Stimulated activated CD8-positive, alpha-beta memory T cell treated with anti-CD3 and anti-CD28 coated beads, Interleukin-15, amount 100 ng/mL, for 48 hours (primary cell): ENCODE measurements at places on chromosomes 7 and 10.

DNA sequence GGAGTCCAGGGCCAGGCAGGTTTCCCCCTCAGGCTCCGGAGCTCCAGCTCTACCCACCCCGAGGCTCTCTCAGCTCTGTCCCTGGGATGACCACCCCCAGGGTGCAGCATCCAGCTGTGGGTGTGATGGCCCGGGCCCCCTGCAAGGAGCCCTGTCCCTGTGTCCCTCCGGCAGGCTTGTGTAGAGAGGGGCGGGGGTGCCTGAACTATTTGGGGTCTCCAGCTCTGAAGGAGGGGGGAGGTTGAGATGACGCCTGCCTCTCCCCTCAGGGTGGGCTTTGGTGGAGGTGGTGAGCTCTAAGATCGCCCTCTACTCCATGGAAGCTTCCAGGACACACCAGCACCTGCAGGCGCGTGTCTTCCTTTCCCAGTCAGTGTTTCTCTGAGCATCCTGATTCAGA is 39.4 kb downstream of the ADRA2A start:
- DNase-seq: no peak

DNA sequence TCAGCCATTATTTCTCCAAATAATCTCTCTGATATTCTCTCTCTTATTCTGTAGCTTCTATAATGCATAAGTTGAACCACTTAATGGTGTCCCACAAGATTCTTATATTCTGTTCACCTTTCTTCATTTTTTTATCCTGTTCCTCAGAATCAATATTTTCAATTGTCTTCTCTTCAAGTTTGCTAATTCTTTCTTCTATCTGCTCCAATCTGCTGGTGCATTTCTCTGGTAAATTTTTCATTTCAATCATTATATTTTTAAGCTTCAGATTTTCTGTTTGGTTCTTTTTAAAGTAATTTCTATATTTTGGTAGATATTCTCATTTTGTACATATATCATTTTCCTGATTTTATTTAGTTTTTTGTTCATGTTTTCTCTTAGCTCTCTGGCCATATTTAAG is 272.6 kb downstream of the ZEB1 start:
- DNase-seq: no peak

- no peak for DNase-seq
Observed at GRCh38 chr10:126880926-126881325, 24.3 kb upstream of the DOCK1 start.

DNA sequence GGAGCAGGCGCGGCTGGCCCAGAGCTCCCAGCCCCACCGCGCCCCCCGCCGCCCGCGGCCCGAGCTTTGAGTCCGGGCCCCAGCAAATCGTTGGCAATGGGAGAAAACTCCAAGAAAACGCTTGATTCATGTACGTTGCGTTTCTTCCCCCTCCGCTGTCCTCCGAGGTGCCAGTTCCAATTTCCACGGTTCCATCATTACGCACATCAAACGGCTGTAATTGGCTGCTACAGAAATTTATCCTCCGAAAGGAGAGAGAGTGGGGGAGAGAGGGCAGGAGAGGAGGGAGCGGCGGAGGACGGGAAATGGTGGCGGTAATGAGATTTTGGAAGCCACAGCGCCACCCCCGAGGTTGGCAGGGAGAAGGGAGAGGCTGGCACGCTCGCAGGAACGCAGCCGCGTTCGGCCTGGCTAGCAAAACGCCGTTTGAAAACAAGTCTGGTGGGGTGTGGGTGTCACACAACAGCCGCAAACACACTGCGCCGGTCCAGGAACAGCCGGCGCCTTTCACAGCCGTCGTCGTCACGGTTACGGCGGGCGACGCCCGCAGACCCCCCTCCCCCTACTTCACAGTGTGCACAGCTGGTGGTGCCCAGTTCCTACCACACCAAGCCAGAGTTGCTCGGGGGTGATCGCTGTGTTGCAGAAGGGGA is 57.5 kb downstream of the UNCX start:
- no peak for DNase-seq

DNA sequence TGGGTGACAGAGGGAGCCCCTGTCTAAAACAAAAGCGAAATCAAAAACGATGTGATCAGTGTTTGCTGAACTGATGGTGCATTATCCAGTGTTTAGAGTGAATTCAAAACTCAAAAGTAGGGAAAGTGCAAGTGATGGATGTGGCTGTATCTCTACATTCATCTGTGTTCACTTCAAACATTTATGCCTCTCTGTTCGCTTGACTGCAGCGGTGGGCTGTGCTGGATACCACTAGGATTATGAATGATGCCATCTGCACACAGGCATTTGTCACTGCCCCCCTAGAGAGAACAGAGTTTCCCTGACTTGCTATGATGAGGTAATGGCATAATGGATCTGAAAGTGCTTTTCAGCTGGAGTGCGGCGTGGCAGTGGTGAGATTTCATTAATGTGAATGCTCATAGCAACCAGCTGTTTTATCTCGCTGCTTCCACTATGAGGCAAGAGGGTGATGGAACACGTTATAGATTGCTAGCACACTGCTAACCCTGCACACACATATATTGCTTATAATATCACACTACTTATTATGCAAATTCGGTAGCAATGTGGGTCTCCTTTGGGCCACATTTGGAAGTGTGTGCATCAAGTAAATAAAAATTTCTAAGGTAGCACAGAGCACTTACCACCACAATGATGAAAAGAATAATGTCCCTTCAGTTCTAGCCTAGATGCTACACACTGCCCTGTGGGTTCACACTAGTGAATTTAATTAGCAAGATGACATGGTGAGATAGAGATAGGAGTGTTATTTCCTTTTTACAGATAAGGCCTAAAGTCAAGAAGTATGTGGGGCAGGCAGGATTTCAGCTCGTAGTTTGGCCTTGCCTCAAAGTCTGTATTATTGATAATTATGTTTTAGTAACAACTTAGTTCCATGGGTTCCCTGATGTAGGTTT is 164.7 kb downstream of the CAMK1D start:
- no peak for DNase-seq

DNA sequence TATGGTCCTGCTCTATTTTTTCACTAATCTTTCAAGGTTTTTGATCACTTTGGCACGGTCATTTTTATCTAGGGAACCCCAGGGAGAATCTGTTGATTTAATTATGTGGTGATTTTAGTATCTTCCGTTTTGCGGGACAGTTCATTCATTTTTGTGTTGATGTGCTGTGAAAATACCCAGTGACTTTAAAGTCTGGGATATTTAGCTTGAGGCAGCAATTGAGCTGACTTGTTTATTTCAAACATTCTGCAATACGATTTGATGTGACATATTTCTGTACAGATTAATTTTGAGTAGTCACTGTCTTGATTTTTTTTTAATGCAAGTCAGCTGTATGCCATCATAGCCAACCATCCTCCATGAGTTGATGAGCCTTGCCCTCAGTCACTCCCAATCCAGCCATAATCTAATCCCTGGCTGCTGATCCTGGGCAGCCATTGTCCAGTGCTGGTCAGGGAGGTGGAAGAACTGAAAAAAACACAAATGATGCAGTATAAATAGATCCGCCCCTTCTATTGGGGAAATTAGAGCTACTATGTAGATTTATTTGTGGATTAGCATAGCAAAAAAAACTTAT is 183.4 kb downstream of the CCSER2 start:
- no peak for DNase-seq

- DNase-seq: no peak
Observed at GRCh38 chr7:156515911-156516790, 124.4 kb upstream of the RNF32 start.

GRCh38 chr10:100923580-100923979 is 10.8 kb downstream of the SLF2 start:
- DNase-seq: no peak

- DNase-seq: no peak
Observed at GRCh38 chr10:100735337-100736143, 9.8 kb upstream of the PAX2 start.

DNA sequence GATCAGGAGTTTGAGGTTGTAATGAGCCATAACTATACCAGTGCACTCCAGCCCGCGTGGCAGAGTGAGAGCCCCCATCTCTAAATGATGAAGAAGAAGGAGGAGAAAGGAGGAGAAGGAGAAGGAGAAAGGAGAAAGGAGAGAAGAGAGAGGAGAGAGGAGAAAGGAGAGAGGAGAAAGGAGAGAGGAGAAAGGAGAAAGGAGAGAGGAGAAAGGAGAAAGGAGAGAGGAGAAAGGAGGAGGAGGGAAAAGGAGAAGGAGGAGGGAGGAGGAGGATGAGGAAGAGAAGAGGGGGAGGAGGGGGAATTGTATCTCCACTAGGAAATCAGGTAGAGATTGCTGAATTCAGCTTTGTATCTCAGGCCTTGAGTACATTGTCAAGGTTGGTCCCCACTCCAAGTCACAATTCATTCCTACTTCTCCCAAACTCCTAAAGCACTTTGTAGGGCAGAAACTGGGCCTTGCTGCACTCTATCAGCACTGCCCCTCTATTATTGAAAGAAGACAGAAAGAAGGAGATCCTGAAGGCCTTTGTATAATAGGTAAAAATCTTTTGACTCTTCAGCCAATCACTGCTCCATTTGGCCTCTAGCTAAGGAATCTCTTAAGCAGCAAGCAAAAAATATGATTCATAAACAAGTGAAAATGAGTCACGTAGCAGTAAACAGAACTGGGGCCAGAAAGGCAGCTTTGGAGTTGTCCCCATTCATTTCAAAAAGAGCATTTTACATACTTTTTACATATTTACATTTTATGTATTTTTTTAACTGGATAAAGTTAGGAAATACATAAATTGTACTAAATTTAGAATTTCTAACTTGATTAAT is 178.0 kb downstream of the IMMP2L start:
- no peak for DNase-seq

DNA sequence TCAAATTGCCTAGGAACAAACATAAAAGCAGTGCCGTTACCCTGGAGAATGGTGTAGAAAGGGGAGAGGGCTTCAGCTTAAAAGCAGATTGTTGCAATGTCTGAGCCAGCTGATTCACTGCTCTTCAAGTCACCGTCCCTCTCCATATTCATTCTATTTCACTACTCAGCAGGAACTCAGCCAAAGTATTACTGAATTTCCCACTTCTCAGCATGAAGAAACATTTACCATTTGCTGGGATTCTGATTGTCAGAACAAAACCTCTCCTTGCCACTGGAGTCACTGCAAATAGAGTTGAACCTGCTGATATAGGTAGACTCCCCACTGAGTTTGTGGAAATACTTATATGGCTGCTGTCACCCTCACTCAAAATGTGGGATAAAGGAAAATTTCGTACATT is 71.7 kb downstream of the PPP1R17 start:
- no peak for DNase-seq

GRCh38 chr10:3124412-3125175 is 48.0 kb downstream of the PITRM1 start:
- no peak for DNase-seq

- no peak for DNase-seq
Observed at GRCh38 chr7:115252461-115252860, 330.6 kb downstream of the MDFIC start.

DNA sequence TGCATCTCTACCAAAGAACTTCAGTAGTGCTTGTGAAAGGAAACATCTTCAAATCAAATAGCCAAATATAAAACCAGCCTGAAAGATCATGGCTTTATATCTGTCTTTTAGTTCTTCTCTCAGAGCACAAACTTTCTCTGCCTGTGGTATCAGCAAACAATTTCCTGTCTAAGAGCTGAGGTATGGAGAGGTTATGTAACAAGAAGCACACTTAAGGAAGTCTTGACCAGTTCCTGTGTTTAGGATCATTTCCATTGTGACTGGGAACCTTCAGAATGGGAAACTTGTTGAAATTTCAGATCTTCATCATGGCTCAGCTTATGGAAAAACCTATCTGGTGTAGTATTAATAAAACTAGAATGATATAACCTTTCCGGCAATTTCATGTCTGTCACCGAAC is 148.8 kb downstream of the MBL2 start:
- DNase-seq: no peak

DNA sequence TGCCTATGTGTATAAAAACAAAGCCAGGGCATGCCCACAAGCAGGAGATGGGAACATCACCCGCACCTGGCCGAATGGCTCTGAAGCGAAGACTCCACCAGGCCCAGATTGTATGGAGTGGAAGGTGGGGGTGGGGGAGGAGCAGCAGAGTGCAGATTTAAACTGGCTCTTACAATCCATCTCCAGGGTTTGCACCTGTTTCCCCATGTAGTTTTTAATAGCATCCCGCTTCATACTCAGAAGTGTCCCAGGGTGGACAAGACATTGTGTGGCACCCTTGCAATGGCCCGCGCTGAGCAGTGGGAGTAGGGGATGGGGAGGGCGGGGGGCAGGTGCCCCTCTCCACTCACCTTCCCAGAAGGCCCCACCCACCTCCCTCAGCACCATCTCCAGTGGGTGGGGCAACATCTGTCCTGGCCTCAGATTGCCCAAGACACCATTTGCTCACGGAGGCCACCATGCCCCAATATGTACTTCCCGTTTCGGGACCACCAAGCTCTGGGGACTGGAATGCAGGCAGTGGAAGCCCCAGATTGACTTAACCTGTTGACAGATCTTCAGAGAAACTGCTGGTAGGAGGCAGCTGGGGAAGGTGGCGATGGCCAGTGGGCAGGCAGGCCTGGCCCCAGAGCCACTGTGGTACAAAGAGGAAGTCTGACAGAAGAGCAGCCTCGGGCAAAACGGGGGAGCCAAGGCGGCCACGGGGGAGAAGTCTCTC is 23.0 kb downstream of the VSIR start:
- DNase-seq: no peak

DNA sequence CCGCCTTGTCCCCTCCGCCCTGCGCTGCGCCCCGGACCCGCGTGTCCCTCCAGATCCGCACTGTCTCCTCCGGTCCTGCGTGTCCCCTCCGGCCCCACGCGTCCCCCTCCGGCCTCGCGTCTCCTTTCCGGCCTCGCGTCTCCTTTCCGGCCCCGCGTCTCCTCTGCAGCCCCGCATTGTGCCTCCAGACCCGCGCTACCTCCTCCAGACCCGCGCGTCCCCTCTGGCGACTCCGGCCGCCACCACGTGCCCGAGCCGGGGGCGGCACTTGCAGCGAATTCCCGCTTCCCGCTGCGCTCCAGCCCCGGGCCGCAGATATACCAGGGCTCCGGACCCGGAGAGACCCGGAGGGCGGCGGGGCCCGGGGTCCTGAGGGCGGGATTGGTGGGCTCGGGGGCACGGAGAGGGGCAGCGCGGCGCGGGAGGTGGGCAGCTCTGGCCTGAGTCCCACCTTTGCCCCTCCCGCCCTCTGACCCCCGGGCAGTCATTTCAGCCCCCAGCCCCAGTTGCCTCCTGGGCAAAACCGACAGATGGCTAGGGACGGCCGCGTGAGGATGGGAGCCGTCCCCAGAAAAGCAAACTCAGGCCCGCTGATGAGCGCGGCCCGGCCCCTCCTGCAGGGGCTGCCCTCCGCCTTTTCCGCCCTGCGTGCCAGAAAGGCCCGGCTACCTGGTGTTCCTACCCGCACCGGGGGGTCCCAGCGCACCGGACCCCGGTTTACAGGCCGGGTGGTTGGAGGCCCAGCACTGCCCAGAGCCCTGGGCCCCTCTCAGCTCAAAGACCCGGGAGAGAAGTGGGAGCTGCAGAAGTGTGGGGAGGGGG is 56.5 kb downstream of the RBM17 start:
- no peak for DNase-seq

GRCh38 chr10:119536508-119537025 is 6.0 kb downstream of the RGS10 start:
- DNase-seq: no peak

- DNase-seq: peak; percentile 44
Observed at GRCh38 chr10:119542988-119543813, 682 bp upstream of the RGS10 start.
